ENCODE measurements at places on chromosomes 5 and 9.

- peak; percentile 59 for DNase-seq
These were observed 24.9 kb downstream of the PCDHGC5 start for GRCh38 chr5:141513627-141514329.

DNA sequence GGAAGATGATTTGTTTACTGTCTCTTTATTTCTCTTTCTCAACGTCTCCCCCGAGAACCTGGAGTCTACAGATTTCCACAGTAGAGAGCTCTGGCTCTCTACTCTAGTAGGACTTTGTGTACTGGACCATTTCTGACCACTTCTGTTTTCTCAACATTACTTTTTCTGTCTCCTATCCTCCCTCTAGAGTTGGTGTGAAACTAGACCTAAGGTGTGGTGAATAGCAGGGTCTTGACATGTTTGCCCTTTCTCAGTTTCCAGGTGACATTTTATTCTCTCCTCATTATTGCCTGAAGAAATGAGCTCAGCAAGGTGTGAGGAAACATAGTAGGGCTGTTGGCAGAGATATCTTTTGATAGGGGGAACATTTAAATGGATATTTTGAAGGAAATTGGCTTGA lies 62.1 kb upstream of the IL6ST start:
- no peak for DNase-seq

- no peak for DNase-seq
These were observed 22.5 kb downstream of the PALM2AKAP2 start for GRCh38 chr9:109802491-109802890.

DNA sequence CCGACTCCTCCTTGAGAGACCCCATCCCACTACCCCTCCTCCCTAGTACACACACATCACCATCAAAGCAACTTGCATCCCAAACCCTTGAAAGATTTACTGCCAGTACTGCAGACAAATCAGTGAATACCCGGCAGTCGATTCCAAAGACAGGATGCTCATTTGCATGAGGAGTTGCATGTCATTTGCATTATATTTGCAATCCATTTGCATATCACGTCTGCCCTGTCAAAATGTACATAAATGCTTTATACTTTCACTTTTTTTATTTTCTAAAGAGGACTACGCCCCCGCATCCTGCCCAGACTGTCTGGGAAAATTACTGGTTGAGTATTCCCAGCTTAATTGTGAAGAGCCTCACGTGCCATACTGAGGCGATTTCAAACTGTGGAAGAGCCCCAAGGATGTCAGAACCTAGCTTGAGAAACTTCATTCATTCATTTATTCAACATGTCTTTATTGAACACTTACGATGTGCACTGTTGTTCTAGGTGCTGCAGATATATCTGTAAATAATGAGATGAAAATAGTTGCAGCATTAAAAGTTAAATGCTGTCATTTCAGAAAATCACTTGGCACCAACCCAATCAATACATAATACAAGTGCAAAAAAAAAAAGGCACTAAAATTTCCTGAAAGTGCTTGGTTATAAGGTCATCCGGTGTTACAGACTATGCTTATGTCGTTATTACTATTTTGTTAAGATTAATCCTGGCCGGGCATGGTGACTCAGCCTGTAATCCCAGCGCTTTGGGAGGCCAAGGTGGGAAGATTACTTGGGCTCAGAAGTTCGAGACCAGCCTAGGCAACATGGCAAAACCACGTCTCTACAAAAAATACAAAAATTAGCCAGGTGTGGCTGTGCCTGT lies 17.2 kb upstream of the SIL1 start:
- DNase-seq: no peak

- DNase-seq: no peak
These were observed 291.9 kb downstream of the ARL15 start for GRCh38 chr5:54018438-54018837.

DNA sequence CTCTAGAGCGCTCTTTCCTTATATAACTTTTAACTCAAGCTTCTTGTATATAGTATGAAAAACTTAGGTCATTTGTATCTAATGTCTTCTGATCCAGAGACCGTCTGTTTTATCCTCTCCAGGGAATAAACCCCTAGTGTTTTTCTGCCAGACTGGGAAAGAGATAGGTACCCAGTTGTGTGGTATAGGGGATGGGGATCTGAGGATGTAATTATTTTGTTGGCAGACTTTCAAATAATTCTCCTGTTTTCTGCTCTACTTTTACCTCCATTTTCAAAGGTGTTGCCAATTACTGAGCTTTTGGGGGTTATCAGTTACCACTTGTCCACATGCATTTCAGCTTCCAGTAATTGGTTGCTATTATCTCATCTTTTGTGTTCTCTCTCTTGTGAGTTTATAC lies 17.9 kb downstream of the CCDC171 start:
- no peak for DNase-seq

DNA sequence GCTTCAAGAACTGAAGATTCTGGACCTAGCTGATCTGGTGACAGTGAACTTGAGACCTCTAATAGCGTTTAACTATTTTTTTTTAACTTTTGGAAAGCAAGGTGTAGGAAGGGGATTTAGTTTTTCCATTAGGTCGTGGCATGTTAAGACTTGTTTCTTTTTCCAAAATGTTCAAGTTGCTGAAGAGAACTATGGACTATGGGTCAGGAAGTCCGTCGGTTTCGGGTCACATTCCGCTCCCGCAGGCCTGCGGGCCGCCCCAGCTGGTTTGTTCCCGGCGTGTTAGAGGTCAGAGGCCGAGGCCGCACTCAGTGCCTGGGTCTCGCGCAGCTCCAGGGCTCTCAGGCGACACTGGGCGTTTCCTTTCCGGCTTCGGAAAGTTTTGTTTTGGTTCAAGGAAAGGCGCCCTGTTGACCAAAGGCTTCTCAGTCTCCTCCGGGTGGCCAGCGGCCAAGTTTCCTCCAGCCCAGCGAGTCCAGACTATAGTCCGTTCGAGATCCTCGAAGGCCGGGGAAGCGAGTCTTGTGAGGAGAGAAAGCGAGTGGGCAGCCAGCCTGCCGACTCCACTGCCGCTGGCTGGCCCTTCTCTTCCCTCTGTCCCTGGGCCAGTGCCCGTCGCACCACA lies 586 bp upstream of the FCHO2 start:
- no peak for DNase-seq

DNA sequence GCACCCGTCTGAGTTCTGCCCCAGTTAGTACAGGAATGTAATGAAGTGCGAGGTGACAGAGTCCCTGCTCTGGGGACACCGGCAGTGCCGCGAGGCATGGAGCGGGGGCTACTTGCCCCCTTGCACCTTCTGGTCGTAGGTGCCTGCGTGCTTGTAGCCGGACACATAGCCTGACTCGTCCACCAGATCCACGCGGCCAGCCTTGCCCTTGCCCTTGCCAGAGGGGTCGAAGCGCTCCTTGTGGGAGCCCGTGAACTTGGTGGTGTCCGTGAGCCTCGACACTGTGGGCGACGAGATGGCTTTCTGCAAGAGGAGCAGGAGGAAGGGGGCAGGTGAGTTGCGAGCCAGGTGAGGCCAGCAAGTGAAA lies 28.2 kb downstream of the TPPP start:
- DNase-seq: no peak

DNA sequence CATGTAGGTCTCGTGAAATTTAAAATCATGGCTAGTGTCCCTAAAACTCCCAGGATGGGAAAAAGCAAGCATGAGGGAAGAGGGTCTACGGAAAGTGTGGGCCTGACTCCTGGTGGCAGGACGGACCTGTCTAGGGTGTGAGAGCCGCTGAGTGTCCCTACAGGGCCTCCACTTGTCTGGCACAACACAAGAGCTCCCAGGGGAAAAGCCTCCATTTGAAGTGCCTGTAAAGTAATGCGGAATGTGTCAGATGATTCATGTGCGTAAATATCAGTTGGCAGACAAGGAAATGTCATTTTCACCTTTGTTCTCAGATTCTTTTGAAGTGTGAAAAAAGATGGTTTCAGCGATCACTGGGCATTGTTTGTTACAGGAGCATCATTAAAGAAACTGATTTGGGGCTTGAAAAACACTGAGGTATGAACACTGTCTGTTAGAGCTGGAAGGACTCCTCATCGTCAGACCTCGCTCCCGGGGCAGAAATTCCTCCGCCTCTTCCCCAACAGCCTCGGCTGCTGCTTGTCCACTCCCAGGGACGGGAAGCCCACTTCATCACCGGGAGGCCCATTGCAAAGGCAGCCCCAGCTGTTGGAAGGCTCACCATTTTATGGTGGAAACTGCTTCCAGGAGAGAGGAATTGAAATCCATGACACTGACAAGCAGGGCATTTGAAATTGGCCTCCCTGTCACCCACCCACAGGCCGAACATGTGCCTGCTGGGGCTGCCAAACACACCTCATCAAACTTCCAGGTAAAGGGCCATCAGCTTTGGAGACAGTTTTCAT lies 240.8 kb downstream of the FSTL4 start:
- no peak for DNase-seq
